CD4-positive, alpha-beta T cell (primary cell): ENCODE measurements at places on chromosomes 2 and 18.
A peak's percentile ranks its signal among the peaks of the same experiment; 100 is the strongest.

- H3K4me3 ChIP-seq, result no peak overlapping the region
- no peak overlapping the region for H3K27ac ChIP-seq
- H3K27me3 ChIP-seq, result no peaks in the 10 kb centered on the region
- DNase-seq, result no peak
- H3K36me3 ChIP-seq, result no peaks in the 10 kb centered on the region
Observed at GRCh38 chr2:62803961-62804360, 98.4 kb downstream of the EHBP1 start.

DNA sequence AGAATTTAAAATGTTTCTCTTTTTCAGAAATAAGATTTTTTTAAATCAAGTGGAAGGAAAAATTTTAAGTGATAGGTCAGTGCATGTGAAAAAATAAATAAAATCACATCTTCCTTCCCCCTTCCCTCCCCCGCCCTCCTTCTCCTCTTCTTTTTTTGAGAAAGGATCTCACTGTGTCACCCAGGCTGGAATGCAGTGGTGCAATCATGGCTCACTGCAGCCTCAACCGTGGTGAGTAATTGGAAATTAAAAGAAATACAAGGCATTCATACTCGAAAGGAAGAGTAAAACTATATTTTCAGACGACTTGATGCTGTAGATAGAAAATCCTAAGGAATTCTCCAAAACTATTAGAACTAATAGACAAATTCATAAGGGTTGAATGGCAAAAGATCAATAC lies 16.9 kb upstream of the CRACDL start:
- DNase-seq, result no peak
- H3K4me3 ChIP-seq, result no peak overlapping the region
- H3K27me3 ChIP-seq, result no peaks in the 10 kb centered on the region
- no peak overlapping the region for H3K27ac ChIP-seq

GRCh38 chr2:84383271-84383670 lies 75.8 kb downstream of the SUCLG1 start:
- H3K4me3 ChIP-seq, result no peak overlapping the region
- no peaks in the 10 kb centered on the region for H3K4me1 ChIP-seq
- H3K36me3 ChIP-seq, result no peaks in the 10 kb centered on the region
- DNase-seq, result no peak
- no peak overlapping the region for H3K27ac ChIP-seq

DNA sequence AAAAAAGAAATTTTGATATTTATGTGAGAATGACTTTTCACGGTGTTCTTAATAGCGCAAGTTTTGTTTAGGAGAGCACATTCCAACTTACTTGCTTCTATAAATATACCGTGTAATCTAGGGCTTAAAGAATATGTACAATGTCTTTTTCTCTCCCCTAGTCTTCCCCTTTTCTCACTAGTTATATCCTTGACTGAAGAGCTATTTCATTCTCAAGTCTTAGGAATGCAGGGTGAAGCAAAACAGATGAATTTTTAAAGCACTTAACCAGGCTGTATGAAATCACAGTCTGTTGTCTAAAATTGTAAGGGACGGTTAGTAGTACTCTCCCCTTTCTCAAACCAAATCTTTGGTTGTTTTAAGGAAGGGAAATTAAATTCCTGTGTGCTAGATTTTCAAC lies 29.6 kb upstream of the SLC30A6 start:
- no peak for DNase-seq
- no peaks in the 10 kb centered on the region for H3K27me3 ChIP-seq
- H3K36me3 ChIP-seq, result peaks cover 42% of the 10 kb centered on the region
- H3K27ac ChIP-seq, result no peak overlapping the region
- H3K4me3 ChIP-seq, result no peak overlapping the region

DNA sequence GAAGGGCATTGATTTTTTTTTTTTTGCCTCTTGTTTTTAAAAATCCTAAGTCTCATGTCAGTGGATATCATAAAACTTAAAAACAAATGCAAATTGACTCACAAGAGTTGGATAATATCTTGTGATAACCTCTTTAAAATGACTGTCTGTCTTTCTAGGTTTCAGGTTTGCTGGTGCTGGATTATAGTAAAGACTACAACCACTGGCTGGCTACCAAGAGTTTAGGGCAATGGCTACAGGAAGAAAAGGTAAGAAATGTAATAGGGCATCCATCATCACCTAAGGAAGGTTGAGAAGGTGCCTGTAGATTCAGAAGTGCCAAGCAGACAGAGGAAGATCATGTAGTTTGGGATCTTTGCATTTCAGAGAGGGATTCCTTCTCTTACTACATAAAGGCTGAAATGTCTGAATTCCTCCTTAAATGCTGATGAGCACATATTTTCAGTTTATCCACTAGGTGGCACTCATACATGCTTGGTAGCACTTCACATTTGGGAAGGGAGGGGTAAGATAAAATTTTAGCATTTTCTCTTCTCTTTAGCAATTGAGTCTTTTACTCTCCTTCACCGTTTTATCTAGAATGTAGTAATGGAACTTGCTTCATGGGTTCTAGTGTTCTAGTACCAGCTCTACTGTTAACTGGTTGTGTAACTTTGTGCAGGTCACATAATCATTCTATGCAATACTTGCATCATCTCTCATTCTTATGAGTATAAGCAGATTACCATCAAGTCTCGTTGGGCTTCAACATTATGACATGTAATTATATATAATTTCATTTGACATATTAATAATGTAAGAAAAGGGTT lies 21.1 kb downstream of the CPS1 start:
- H3K27ac ChIP-seq, result no peak overlapping the region
- DNase-seq, result no peak
- no peaks in the 10 kb centered on the region for H3K27me3 ChIP-seq
- H3K36me3 ChIP-seq, result no peaks in the 10 kb centered on the region
- no peaks in the 10 kb centered on the region for H3K4me1 ChIP-seq
- no peak overlapping the region for H3K4me3 ChIP-seq

- no peak overlapping the region for H3K27ac ChIP-seq
- H3K36me3 ChIP-seq, result no peaks in the 10 kb centered on the region
Observed at GRCh38 chr2:142825861-142826260, 51.6 kb upstream of the KYNU start.

DNA sequence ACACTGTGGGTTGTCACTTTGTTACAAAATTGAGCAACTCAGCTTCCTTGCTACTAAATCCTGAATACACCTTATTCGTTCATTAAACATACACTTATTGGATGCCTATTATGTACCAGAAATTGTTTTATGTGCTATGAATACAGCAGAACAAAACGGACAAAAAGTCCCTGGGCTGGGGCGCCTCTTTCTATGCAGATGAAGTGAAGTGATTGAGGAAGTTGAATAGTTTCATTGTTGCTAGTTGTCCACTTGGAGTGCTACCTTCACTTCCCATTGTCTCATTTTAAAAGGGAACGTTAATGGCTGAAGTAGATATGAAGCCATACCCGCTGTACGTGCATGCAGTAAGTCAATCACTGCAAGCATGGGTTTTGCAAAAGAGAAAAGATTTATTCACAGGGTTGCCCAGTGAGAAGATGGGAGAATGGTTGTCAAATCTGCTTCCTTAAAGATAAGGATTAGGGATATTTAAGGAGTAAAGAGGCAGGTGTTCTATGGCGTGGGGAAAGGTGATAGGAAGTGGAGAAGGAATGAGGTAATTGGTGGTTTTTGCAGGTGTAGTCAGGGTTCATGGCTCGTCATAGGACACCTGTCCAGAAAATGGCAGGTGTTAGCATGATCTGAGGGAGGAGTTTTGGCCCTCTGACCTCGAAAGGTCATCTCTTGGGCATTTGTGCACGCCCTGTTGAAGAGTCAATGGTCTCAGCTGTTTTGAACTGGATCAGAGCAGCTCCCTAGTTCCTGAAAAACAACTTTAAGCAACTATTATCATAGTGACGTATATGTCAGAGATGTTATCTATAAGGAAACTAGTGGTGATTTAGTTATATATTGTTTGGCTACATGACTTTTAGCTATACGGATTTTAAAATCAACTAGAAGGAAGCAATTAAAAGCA lies 23.5 kb downstream of the TRPM8 start:
- H3K36me3 ChIP-seq, result no peaks in the 10 kb centered on the region
- H3K27ac ChIP-seq, result no peak overlapping the region
- peaks cover 28% of the 10 kb centered on the region for H3K27me3 ChIP-seq

DNA sequence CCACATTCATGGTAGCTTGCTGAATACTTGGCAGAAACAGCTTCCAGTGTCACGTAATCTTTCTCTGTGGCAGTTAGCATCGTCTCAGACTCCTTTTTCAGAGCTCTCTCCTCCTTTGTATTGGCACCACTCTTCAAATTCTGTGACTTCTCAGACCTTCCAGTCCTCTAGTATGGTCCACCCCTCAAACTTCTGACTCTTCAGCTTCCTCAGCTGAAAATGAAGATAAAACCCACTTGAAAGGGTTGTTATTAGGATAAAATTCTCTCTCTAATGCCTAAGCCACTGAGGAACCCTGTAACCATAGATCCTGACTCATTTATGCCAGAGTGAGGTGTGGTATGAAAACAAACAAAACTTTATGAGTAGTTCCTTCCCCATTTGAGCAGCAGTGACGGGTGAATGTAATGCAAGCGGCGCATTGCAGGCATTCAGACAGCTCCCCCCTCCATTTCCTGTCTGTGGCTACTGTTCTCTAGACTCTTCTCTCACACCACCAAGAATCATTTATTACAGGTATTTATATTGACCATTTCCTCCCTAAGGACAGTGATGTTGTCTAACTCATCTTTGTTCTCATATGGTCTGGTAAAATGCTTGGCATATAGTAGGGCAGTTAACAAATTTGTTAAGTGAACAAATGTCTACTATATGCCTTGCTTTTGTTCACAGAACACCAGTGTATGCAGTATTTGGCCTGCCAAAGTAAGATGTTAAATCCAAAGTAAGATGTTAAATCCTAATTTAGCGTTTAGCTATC lies 35.3 kb downstream of the GALNT1 start:
- DNase-seq, result peak; percentile 73
- H3K36me3 ChIP-seq, result no peaks in the 10 kb centered on the region
- H3K27ac ChIP-seq, result peak overlapping the region; percentile 16
- H3K4me1 ChIP-seq, result peaks cover 6% of the 10 kb centered on the region
